ENCODE measurements at places on chromosomes 11 and 22.

- no peak for DNase-seq
Observed at GRCh38 chr11:134026655-134027343, 42.1 kb upstream of the JAM3 start.

DNA sequence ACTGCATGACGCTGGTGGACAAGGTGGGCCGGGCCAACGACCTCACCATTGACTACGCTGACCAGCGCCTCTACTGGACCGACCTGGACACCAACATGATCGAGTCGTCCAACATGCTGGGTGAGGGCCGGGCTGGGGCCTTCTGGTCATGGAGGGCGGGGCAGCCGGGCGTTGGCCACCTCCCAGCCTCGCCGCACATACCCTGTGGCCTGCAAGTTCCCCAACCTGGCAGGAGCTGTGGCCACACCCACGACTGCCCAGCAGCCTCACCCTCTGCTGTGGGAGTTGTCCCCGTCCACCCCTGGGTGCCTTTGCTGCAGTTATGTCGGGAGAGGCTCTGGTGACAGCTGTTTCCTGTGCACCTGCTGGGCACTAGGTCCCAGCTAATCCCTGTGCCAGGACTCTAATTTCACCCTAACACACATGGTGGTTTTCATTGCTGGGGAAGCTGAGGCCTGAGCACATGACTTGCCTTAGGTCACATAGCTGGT, 49.0 kb upstream of the PPP6R3 start:
- no peak for DNase-seq

DNA sequence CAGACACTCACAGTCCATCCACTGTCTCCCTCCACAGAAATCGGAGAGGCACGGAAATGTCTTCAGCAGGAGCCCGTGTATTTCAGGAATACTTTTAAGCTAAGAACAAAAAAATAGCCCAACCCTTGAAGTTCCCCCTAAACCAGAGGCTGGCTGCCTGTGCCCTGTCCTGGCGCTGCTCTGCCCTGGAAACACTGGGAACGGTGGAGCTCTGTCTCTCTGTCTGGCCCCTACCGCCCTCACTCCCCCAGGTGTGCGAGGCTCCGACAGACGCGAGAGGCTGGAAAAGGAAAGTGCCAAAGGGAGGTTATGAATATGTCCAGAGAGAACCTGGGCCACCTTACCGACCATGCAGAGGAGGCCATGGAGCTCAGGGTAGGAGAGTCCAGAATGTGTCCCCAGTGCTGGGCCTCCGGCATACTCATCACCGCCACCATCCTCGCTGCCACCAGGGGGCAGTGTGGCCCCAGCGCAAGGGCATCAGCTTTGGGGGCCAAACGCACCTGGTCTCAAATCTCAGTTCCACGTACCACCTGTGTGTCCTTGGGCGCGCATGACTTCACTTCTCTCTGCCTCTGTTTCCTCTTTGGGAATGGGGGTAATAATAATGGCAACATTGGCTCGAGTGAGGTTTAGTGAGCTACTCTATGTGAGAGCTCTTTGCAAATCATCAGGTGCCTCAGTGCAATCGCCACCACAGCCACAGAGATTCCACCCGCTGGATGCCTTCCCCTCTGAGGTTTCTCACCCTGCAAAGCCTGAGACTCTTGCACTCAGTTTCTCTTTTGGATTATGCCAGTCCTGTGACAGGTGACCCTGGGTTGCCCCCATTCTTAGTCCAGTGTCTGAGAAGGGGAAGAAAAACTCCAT, 10.4 kb upstream of the SLCO2B1 start:
- DNase-seq, result peak; percentile 67

DNA sequence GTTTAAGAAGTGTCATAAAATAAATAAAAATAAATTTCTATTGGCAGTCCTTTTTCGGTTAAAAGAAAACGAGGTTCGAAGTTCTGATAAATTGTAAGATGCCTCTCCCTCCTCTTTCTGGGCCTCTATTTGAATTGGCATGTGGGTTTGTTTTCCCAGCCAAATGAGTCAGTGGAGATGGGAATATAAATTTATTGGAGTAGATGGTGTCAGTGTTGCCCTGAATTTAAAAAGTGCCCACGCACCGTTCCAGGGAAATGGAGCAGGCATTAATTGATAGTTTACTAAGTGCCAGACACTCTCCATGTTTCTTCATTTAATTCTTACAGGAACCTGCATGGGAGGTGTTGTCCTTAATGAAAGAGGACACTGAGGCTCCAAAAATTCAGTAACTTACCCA, 119.2 kb downstream of the FEZ1 start:
- no peak for DNase-seq

DNA sequence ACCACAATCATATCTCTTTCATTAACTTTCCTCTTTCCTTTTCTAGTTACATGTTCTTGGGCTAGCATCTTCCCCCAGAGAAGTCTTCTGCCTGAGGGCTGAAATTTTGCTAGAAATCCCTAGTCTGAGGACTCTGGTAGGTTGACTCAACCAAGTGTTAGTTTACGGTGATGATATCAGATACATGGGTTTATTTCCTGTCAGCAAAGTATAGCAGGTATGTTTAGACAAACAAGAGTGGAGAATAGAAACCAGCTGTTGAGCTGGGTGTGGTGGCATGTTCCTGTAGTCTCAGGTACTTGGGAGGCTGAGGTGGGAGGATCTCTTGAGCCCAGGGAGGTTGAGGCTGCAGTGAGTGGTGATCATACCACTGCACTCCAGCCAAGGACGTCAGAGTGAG, 11.2 kb downstream of the FOLR1 start:
- no peak for DNase-seq

- no peak for DNase-seq
Observed at GRCh38 chr22:47564651-47565434, 802.4 kb downstream of the TBC1D22A start.

DNA sequence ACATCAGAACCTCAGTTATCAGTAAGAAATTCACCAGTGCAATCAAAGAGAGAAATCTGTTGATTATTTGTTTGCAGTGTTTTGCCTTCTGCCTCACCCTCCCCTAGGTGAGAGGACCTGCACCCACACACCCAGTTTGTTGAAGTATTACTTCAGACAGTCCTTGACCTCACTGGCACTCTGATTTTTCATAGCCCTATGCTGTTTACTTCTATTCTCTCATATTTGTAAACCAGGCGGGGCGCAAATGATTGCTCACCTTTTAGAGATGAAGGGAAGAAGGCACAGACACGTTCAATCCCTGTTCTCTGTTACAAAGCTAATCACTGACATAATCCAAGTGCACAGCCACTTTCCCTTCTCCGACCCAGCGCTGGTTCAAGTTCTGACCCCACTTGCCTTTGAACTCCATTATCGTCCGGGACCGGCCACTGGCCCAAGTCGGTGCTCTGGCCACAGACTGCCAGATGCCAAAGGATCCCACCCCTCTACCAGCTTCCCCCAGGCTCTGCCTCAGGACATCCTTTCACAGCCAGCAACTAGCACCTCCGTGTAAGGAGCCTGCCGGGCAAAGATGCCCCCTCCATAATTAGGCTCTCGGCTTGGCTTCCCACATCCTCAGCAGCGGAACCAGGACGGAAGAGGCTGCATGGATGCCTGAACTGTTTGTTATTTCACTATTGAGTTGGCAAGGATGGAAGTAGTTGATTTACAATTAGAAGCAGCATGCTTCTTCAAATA, 1.7 kb downstream of the ETS1 start:
- no peak for DNase-seq

DNA sequence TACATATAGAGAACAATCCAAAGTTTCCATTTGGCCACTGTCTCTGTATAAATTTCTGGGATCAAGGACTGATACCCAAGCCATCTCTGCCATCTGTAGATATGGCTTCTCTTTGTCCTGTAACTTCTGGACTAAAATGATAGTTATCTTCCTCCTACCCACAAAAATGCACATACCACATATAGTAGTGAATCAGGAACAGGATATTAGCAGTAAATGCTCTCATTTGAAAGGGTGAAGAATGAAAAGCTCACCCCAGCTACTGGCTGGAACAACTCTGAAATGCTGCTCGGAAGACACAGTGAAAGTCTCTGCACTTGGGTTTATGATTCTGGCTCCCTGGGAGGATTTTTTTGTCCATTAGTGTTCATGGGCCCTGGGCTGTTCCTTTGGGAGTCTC, 856.4 kb upstream of the LRRC4C start:
- no peak for DNase-seq

DNA sequence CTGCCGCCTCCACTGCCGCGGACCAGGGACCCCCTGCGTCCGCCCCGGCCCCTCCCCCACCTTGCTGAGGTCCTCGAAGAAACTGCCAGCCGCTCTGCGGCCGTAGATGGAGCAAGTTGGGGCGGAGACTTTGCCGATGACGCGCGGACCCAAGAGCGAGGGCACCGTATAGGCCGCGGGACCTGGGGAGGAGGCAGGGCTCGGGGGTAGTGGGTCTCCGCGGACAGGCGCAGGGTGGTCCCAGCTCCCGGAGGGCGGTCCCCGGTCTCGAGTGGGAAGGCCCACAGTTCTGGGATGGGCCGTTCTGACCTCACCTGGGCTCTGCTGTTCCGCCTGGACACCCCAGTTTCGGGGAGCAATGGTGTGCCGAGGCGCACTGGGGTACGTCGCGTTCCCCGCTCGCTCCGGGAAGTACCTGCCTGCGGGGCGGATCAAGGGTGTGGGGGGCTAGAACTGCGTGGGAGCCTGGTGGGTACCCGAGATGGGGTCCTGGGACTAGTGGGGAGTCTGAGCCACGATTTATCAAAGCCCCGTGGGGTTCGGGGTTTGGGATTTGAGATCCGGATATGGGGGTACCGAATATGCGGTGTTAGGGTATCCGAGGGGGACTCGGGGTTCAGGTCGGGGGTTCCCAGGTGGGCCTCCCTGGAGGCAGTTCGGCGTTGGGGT, 1.2 kb upstream of the TYMP start:
- DNase-seq, result peak; percentile 56

- no peak for DNase-seq
Observed at GRCh38 chr11:76181371-76181770, 24.9 kb downstream of the WNT11 start.

GRCh38 chr11:114586797-114587196, 8.8 kb downstream of the NXPE4 start:
- no peak for DNase-seq

- no peak for DNase-seq
Observed at GRCh38 chr11:121329781-121330395, 37.3 kb downstream of the SC5D start.

DNA sequence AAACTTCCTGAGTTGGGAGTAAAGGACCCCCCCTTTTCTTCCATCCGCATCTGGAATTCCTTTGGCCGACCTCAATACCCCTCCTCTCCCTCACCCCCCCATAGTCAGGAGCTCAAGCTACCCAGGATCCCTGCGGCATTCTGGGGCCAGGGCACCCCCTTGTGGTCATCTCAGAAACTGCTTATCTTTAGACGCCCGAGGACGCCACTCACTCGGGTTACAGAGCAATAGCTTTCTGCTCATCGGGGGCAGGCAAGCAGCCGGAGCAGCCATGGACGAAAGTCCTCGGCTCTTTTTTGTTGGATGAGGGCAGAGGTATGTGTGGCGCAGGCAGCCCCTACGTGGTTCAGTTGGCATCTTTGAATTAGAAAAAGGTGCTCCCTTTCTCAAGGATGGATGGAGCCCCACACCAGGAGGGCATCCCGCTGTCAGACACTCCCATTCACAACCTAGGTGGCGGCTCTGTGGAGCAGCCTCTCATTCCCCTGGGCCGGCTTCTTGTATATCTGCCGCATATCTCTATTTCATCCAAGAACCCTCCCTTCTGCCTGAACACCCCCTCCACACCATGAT, 2.3 kb downstream of the C1QTNF5 start:
- DNase-seq, result peak; percentile 40

DNA sequence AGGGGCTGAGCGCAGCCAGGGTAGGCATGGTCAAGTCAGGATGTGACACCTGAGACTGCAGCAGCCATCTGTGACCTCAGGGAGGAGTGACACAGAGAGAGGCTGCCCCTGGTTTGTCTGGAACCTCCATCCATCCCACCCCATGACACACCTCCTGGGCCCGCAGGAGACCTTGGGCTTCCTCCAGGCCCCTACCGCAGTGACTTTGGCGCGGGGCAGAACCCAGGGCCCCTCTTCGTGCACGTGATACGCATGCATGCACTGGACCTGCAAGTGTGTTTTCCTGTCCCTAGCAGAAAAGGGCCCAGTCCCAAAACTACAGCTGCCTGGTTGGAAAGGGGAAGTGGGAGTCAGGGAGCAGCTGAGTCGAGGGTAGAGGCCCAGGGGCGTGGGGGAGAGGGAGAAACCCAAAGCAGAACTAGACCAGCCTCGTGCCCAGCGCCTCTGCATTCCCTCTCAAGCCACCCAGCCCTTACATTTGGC, 7.9 kb upstream of the CYTH4 start:
- no peak for DNase-seq

DNA sequence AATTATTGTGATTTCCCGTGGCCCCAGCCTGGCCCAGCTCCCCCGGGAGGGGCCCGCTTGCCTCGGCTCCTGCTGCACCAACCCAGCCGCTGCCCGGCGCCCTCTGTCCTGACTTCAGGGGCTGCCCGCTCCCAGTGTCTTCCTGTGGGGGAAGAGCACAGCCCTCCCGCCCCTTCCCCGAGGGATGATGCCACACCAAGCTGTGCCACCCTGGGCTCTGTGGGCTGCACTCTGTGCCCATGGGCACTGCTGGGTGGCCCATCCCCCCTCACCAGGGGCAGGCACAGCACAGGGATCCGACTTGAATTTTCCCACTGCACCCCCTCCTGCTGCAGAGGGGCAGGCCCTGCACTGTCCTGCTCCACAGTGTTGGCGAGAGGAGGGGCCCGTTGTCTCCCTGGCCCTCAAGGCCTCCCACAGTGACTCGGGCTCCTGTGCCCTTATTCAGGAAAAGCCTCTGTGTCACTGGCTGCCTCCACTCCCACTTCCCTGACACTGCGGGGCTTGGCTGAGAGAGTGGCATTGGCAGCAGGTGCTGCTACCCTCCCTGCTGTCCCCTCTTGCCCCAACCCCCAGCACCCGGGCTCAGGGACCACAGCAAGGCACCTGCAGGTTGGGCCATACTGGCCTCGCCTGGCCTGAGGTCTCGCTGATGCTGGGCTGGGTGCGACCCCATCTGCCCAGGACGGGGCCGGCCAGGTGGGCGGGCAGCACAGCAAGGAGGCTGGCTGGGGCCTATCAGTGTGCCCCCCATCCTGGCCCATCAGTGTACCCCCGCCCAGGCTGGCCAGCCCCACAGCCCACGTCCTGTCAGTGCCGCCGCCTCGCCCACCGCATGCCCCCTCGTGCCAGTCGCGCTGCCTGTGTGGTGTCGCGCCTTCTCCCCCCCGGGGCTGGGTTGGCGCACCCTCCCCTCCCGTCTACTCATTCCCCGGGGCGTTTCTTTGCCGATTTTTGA, 3.3 kb upstream of the ANKRD13D start:
- no peak for DNase-seq

- DNase-seq, result no peak
Observed at GRCh38 chr11:1351278-1351937, 38.3 kb upstream of the BRSK2 start.

- no peak for DNase-seq
Observed at GRCh38 chr11:95143106-95143681, 53.5 kb downstream of the ENDOD1 start.

GRCh38 chr11:103633068-103633788, 403.2 kb upstream of the DDI1 start:
- DNase-seq, result no peak

- DNase-seq, result no peak
Observed at GRCh38 chr11:94753630-94754029, 14.5 kb upstream of the AMOTL1 start.

GRCh38 chr22:42365111-42365865, 66.9 kb downstream of the NFAM1 start:
- no peak for DNase-seq
